Stimulated activated CD8-positive, alpha-beta memory T cell treated with anti-CD3 and anti-CD28 coated beads, Interleukin-7, amount 100 ng/mL, for 1 hour (primary cell): ENCODE measurements at places on chromosomes 2 and 18.

DNA sequence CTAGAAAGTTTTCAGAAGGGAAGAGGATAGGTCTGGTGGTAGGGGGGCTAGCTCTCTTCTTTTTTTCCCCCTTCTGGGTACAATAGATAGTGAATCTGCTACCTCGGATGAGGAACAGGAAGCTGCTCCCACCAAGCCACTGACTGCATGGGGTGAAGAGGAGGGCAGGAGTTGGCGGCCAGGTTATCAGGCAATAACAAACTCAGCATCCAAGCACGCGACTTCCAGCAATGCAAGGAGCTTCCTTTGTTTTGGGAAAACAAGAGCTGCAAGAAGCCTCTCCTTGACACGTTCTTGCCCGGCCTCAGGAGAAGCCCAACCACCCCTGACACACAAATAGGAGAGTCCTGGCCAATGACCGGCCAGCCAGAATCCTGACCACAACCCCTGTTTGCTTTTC lies 32.2 kb downstream of the NHEJ1 start:
- DNase-seq = no peak

- DNase-seq = no peak
Measured at GRCh38 chr2:62116983-62117382, 78.9 kb upstream of the B3GNT2 start.

- DNase-seq = no peak
Measured at GRCh38 chr2:61771904-61772845, 81.7 kb downstream of the FAM161A start.

DNA sequence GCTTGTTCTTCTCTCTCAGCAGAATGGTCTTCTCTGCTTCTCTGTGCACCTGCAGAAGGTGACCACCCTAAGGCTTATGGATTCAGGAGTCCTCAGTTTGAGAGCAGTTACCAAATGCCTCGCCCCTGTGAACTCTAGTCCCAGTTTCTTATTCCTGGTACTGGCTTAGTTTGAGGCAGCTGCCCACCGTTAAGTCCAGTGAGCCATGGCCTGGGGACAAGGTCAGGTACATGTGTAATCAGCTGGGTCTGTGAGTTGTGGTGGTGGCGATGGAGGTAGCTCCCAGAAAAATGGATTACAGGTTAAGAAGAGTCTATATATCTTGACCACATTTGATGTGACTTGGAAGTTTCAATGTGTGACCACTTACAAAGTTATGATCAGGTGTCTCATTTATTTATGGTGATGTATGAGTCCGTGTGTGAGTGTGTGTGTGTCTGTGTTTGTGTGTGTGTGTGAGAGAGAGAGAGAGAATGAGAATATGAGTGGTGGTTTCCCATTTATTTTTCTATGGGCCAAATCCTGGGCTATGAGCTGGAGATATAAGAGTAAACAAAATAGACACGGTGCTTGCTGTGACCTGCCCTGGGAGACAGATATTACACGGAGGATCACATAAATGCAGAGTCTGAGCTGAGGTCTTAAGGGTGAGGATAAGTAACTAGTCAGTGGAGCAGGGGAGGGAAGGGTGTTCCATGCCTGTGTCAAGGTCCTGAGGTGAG lies 13.0 kb upstream of the IL1RN start:
- DNase-seq = no peak
